ENCODE measurements at places on chromosomes 11 and 22. TPM values are rescaled to one million over a fixed set of nuclear protein-coding genes. Genes with fewer than 3 reads are reported as not detected.
A peak's percentile ranks its signal among the peaks of the same experiment; 100 is the strongest.

- H3K4me1 ChIP-seq = peaks cover 30% of the 10 kb centered on the region
- no peaks in the 10 kb centered on the region for H3K27me3 ChIP-seq
- H3K27ac ChIP-seq = peak overlapping the region; percentile 46
- H3K36me3 ChIP-seq = no peaks in the 10 kb centered on the region
- H3K4me3 ChIP-seq = no peak overlapping the region
- DNase-seq = no peak
Measured at GRCh38 chr11:11845071-11845470, 3.3 kb downstream of the USP47 start.

- no peak overlapping the region for H3K27ac ChIP-seq
- H3K4me1 ChIP-seq = no peaks in the 10 kb centered on the region
- no peaks in the 10 kb centered on the region for H3K27me3 ChIP-seq
- no peaks in the 10 kb centered on the region for H3K36me3 ChIP-seq
Measured at GRCh38 chr11:109847621-109848020, 245.6 kb upstream of the ZC3H12C start.

GRCh38 chr22:42333544-42333943, 63.1 kb upstream of the TCF20 start:
- no peak overlapping the region for H3K27ac ChIP-seq
- H3K4me3 ChIP-seq = no peak overlapping the region
- no peaks in the 10 kb centered on the region for H3K36me3 ChIP-seq

- DNase-seq = no peak
- H3K27me3 ChIP-seq = no peaks in the 10 kb centered on the region
- no peak overlapping the region for H3K27ac ChIP-seq
- no peaks in the 10 kb centered on the region for H3K36me3 ChIP-seq
- H3K4me1 ChIP-seq = no peaks in the 10 kb centered on the region
Measured at GRCh38 chr11:7220636-7221035, 31.1 kb upstream of the SYT9 start.

- no peak for DNase-seq
- no peak overlapping the region for H3K27ac ChIP-seq
- peaks cover 35% of the 10 kb centered on the region for H3K27me3 ChIP-seq
- H3K4me3 ChIP-seq = no peak overlapping the region
Measured at GRCh38 chr11:130445788-130446187, 2.7 kb upstream of the ADAMTS15 start.

- H3K27me3 ChIP-seq = no peaks in the 10 kb centered on the region
- H3K4me3 ChIP-seq = no peak overlapping the region
- no peak overlapping the region for H3K27ac ChIP-seq
- no peak for DNase-seq
- no peaks in the 10 kb centered on the region for H3K36me3 ChIP-seq
Measured at GRCh38 chr11:101296896-101297295, 167.3 kb upstream of the PGR start.

Gene ZNF280A
- not detected for total RNA-seq

Gene KCNA4
- total RNA-seq = not detected

DNA sequence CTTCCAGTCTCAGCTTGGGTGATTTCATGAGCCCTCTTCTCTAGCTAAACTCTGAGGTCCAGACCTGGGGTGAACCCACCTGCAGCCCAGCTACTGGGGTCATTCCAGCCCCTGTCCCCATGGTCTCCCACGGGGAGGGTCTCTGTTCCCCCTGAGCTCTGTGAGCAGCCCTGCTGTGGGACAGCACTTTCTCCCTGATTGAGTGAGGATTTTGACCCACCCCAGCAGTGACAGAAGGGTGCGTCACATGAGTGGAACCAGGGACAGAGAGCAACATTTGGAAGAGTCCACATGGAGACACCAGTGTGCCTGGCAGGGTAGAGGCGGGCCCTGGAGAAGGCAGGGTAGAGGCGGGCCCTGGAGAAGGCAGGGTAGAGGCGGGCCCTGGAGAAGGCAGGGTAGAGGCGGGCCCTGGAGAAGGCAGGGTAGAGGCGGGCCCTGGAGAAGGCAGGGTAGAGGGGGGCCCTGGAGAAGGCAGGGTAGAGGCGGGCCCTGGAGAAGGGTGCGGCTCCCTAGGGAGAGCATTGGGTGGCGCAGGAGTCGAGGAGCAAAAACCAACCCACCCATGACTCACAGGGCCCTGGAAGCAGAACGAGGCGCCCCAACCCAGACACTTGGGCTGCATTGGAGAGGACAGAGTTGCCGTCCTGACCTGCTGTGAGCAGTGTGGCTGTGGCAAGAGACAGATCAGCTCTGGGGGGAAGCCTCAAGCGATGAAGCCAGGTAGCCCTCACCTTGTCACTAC, 227.7 kb upstream of the B3GAT1 start:
- no peak overlapping the region for H3K4me3 ChIP-seq
- H3K27me3 ChIP-seq = no peaks in the 10 kb centered on the region
- H3K36me3 ChIP-seq = no peaks in the 10 kb centered on the region
- no peaks in the 10 kb centered on the region for H3K4me1 ChIP-seq
- H3K27ac ChIP-seq = no peak overlapping the region

DNA sequence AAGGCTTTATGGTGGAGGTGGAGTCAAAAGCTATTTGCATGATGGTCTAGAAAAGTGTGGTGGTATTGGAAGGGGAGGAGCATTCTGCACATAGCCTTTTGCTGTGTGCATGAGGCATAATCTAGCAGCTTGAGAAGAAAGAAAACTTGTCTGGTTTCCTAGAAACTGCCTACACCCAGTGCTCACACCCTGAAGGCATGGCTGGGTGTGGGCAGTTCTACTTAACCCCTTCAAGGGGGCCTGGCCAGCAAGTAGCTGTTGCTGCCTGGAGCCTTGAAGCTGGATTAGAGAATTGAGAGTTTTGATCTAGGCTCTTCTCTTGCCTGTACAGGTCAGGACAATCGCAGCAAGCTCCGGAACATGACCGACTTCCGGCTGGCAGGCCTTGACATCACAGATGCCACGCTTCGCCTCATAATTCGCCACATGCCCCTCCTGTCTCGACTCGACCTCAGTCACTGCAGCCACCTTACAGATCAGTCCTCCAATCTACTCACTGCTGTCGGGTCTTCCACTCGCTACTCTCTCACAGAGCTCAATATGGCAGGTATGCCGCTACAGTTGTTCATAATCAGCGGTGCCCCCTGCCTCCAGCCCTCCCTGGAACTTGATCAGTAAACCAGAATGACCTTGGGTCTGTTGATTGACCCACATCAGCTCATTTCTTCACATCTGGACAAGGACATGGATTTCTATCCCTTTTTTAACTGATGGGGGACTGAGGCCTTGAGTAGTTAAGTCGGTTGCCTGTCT, 12.2 kb upstream of the GRK2 start:
- no peaks in the 10 kb centered on the region for H3K27me3 ChIP-seq
- no peak overlapping the region for H3K27ac ChIP-seq
- H3K4me3 ChIP-seq = no peak overlapping the region
- DNase-seq = no peak

DNA sequence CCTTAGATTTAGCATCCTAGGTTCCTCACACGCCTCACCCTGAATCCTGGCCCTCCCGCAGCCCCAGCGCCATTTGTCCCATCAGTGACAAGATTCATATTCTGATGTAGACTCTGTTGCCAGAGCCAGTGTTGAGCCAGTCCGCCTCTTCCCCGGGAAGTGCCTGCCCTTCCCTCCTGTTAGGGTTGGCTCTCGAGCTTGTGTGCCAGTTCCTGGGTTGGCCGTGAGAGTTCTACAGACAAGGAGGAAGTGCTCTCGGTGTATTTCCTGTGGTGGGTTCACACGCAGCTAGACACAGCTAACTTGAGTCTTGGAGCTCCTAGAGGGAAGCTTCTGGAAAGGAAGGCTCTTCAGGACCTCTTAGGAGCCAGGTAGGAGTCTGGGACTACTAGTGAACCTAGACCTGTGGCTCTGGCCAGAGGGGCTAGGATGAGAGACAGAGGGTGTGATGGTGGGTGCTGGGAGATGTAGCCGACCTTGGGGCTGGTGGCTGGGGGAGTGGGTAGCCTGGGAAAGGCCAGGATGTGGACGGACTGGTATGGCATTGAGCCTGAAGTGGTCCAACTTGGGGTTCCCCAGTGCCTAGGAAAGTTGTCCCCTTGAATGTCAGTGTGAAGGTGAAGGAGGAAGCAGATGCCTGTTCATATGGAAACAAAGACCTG, at the start of gene IL18BP:
Gene IL18BP, plus strand, starts transcription at position 261 of the 662 bp plus-strand sequence. CDS start 1,076 bp downstream, outside the sequence.
- H3K27ac ChIP-seq = peak within 1 kb of the TSS; percentile 65
- H3K36me3 ChIP-seq = peaks cover 27% of the 10 kb centered on the region
- peak within 1 kb of the TSS; percentile 56 for H3K4me3 ChIP-seq
- peaks cover 34% of the 10 kb centered on the region for H3K4me1 ChIP-seq
- DNase-seq = peak; percentile 30

Gene APOBEC3A
- total RNA-seq = 0.74 TPM

Gene HTATIP2
- 8.1 TPM for total RNA-seq

DNA sequence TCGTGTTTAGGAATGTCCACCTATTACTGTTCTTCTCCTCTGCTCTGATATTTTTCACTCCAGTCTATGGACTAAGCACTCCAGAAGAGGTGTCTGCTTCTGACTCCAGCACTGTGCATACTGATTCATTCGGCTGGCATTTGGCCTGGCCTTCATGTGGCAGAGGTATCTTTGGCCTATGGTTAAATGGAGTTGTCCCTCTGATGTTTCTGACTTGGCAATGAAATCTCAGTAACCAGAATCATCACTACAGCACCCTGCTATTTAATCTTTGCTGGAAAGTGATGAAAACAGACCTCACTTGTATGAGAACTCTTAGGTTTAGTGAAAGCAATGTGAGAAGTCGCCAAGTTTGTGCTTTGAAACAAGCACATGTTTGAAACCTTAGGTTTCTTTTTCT, 155.2 kb downstream of the MAML2 start:
- no peak overlapping the region for H3K4me3 ChIP-seq
- no peaks in the 10 kb centered on the region for H3K36me3 ChIP-seq
- H3K27ac ChIP-seq = no peak overlapping the region
- no peak for DNase-seq
- H3K4me1 ChIP-seq = peaks cover 13% of the 10 kb centered on the region
- H3K27me3 ChIP-seq = no peaks in the 10 kb centered on the region

- no peaks in the 10 kb centered on the region for H3K27me3 ChIP-seq
- H3K4me1 ChIP-seq = no peaks in the 10 kb centered on the region
- no peak for DNase-seq
- H3K36me3 ChIP-seq = no peaks in the 10 kb centered on the region
Measured at GRCh38 chr22:28706845-28707244, 27.2 kb upstream of the TTC28 start.

DNA sequence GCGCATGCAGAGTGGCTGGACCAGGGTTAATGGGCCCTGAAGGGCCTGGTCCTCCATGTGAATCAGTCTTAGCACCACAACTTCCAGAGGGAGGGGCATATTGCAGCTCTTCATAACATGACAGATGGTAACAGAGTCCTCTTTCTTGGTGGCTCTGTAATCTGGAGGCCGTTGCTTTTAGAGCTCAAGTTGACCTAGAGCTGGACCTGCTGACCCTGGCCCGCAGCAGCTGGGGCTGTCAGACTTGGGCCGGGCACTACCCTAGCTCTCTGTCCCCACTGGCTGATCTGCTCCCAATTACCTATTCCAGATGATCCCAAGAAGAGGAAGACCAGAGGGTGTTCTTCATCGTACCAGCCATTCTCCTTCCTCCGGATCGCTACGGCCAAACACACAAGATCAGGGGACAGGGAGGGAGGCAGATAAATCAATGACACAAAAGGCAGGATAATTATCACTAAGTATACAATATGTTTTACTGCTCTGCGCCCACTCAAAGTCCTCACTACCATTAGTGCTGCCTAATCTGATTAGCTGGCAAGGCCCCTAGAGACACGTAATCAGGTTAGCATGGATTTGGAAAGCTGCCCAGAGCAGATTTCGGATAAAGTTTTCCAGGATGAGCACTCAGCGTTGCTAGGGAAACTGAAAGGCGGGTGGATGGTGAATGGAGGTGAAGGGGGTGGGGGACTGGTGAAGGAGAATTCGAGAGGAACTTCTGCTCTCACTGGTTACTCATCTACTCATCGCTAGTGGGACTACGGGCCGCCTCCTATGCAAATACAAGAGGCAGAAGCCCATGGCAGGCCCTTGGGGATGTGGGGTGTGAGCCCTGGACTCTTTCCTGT, 64.5 kb upstream of the PHOX2A start:
- H3K27me3 ChIP-seq = no peaks in the 10 kb centered on the region
- no peaks in the 10 kb centered on the region for H3K4me1 ChIP-seq
- H3K36me3 ChIP-seq = peaks cover 54% of the 10 kb centered on the region
- no peak for DNase-seq

- H3K4me3 ChIP-seq = no peak overlapping the region
- no peak for DNase-seq
- no peak overlapping the region for H3K27ac ChIP-seq
- H3K4me1 ChIP-seq = no peaks in the 10 kb centered on the region
- no peaks in the 10 kb centered on the region for H3K36me3 ChIP-seq
Measured at GRCh38 chr11:130101661-130102060, 32.0 kb downstream of the APLP2 start.

Gene ALG9
- 31.1 TPM for total RNA-seq

DNA sequence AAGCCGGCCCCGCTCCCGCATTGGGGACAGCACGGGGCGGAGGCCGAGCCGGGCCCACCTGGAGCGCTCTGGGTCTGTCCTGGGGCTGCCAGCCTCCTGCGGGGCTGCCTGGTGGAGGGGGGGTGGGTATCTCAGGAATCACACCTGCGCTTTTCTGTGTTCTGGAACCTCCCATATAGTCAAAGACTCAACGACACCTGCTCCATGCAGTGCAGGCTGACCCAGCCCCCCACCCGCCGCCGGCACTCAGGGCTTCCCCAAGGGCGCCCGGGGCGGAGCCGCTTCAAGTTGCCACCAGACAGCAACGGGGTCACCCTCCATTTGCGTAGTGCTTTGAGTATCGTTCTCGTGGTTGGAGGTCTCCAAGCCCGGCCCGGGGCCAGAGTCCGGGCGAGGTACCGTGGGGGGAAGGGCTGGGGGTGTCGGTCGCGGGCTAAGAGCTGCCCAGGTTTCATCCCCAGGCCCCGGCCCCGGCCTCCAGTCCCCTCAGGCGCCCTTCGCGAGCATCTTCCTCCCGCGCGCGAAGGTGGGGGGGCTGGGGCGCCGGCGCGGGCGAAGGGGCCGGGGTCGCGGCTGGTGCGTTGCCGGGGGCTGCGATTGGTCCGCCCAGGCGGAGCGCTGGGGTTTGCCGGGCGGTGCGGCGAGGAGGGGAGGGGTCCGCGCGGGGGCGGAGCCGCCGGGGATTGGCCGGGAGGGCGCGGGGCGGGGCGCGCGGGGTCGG, 6.6 kb downstream of the TSPAN4 start:
- H3K36me3 ChIP-seq = no peaks in the 10 kb centered on the region
- peaks cover 18% of the 10 kb centered on the region for H3K27me3 ChIP-seq
- no peak for DNase-seq
- peak overlapping the region; percentile 49 for H3K4me3 ChIP-seq
- H3K27ac ChIP-seq = no peak overlapping the region
- H3K4me1 ChIP-seq = peaks cover 22% of the 10 kb centered on the region

Measured in CD4-positive, alpha-beta T cell (primary cell).